ENCODE measurements at places on chromosomes 3 and 15.

DNA sequence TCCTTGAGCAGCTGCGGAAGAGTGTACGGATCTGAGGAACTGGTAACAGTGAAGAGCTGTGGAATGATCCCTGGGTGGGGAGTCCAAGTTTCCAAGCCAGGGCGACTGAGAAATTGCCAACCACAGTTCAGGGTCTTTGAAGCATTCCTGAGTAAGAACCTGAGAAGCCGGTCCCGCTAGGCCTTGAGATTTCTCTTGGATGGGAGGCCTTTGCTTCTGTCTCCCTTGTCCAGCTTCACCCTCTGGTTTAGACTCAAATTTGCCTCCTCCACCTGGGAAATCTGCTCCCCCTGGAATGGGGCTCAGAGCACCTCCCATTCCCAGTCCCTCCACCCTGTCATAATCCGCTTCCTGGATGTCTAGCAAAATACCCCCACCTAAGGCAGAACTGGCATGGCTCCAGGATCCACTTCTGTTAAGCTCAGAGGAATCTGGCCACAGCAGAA is 127.7 kb upstream of the DLG1 start:
- DNase-seq = no peak

- no peak for DNase-seq
These were observed 11.2 kb downstream of the TNFSF10 start for GRCh38 chr3:172511783-172512762.

GRCh38 chr3:119600732-119601131 is 3.0 kb downstream of the PLA1A start:
- DNase-seq = no peak

DNA sequence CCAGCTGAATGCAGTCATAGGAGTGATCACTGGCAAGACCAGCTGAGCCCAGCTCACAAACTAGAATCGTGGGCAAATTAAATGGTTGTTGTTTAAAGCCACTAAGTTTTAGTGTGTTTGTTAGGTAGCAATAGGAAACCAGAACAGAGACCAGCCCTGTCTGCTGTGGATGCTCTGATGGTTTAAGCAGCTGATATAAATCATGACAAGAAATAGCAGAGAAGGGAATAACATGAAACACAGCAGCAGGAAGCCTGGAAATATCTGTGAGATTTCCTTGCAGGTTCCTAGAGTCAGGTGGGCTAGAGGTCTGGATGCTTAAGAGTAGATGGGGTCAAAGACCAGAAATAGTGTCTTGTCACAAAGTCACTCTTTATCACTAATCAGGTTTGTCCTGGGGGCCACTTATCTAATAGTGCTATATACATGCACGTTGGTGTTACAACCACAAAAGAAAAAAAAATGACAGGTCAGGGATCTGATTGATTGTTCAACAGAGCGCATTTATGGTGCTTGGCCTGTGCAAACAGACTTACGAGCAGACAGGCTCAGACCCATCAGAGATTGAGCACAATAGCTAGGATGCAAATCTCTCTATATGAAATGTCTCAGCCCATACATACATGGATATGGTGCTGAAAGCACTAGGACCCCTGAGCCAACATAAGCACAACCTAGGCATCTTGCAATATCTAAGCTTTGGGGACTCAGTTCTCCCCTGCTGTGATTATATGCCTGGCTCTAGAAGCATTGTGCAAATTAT is 967.7 kb downstream of the AGBL1 start:
- no peak for DNase-seq

- no peak for DNase-seq
These were observed 22.7 kb downstream of the BOC start for GRCh38 chr3:113234028-113234427.

DNA sequence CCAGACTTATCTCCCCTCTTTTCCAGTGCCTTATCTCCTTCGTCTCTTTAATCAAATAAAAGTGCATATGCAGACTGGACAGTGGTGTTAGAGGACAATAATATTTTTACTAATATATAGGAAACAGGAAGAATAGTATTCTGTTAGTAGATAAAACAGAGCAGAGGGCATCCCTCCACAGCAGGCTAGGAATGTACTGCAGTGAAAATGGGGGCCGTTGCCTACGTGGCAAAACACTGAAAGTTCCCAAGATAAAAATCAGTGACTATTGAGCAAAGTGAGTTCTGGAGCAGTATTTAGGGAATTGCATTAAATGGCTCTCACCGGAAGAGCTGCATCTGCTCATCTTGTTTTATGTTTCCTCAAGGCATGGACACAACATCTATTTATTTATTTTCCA is 435.0 kb downstream of the CNTN6 start:
- DNase-seq = no peak

DNA sequence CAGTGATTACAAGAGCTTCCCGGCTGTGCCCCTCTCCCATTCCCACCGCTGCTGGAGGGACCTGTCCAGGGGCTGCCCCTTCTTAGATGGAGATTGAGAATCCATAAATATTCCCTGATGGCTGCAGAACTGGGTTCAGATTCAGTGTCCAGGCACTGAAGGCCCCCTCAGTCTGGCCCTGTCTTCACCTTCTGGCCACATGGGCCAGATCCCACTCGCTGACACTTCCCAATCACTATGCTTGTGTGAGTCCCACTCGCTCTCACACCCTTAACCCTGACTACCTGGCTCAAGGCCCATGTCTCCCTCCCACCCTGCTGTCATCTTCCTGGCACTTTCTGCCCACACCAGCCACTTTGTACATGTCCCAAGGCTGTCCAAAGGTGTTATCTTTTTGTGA is 15.5 kb upstream of the MRPS22 start:
- no peak for DNase-seq

DNA sequence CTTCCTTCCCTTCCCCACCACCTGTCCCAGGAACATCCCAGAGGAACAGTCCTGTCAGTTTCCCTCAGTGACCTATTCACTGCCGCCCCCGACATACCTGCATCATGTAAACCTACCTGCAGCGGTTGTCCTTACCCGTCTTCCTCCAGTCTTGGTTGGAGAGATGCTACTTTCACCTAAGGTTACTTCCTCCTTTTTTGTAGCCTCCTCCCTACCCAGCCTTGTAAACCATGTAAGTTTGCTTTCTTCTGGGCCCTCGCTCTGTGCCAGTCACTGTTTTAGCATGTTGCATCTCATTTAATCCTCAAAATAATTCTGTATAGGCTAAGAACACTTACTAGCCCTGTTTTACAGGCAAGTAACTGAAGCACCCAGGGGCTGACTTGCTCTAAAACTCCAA is 58.3 kb downstream of the GPR171 start:
- no peak for DNase-seq

DNA sequence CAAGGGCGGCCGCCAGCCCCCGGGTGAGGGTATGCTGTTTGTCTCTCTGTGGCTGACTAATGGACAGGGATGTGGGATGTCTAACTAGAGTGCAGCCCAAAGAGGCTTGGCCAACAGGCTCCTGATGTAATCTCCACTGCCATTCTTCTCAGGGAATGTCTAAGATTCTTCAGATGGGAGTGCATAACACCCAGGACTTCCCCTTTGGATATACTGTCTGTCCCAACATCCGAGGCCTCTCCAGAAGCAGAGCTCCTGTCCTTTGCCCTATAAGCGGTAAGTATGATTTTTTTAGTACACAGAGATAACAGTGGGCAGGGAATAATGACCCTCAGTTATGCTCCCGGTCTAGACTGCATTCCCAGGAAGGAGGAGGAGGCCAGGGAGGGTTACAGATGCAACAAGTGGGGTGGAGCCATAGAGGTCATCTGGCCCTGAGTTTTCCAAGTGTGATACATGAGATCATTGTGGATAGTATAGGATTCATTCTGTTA is 62.5 kb upstream of the SLCO2A1 start:
- no peak for DNase-seq

DNA sequence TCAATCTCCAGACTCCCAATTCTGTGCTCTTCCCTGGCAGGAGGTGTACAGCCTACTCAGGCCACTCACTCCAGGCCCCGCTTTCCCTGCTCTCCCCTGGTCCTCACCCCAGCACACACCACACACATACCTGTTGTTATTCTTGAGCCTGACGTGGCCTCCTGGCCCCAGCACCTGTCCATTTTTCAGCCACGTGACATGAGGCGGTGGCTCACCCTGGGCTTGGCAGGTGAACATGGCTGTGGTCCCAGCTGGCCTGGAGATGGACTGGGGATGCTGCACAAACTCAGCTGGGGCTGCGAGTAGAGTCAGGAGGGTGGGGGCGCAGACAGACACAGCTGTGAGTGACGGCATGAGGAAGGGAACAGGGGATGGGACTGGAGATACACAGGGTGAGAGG is 27.3 kb downstream of the RNU5B-1 start:
- DNase-seq = no peak

GRCh38 chr3:147645761-147646160 is 236.6 kb downstream of the ZIC1 start:
- no peak for DNase-seq

GRCh38 chr3:124230998-124231397 is 239.1 kb upstream of the ROPN1 start:
- no peak for DNase-seq

- DNase-seq = no peak
These were observed 48.0 kb upstream of the SCAANT1 start for GRCh38 chr3:63960048-63960711.

- DNase-seq = no peak
These were observed 1.1 kb upstream of the TRPM1 start for GRCh38 chr15:31102374-31103342.

DNA sequence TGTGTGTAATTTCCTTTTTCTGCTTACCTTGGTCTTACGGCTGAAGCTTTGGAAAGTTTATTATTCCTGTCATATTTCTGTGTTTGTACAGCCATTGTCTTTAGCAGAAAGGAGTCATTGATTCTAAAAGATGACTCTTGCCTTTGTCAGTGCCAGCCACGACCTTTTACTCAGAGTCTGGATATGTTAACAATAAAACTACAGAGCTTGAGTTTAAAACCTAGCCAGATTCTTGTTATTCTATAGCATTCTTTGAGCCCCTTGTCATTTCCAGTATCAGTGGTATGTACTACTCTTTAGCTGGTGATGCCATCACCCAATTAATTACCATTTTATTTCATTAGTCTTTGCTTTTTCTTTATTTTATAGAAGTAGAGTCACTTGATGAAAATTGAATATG is 142.4 kb downstream of the TCF12 start:
- DNase-seq = no peak

DNA sequence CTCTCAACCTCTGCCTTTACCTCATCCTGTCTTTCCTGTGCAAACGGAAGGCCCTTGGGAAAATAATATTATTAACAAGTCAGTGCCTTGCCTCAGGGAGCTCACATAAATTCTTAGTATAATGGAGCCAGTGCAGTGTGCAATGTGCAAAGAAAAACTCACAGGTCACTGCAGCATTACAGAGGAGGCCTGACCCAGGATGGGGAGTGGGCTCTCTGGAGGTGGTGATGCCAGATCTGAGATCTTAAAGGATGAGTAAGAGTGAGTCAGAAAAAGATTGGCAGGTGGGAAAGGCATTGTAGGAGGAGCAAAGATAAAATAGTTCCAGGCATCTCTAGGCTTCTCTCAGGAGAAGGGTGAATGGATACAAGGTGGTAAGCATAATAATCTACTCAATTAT is 185.6 kb upstream of the ADAMTS9 start:
- DNase-seq = no peak

DNA sequence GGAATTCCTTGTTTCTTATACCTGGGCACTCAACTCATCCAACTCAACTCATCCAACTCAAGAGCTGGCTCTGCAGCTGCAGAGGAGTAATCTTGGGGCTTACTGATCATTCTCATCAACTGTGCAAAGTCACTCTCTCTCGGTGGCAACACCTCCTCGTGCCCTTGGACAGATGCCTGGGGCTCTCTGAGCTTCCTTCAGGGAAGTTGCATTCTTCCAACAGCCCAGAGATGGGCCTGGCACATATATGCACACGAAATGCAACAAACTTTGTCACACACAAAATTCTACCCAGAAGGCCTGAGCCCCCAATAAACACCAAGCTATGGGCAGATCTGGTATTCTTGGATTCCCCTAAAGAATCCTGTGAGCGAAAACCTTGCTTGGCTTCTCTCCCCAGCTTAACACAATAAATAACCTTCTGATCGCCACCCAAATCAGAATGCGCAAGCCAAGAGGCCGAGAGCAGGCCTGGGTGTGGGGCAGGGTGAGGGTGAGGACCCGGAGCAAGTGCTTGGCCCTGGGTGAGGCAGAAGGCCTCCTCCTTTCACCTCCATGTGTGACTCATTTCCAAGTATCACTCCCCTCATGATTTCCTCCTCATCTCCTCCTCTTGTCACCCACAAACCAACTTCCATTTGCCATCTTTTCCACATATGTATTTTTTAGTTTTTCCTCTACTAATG is 15.4 kb downstream of the TGM5 start:
- DNase-seq = no peak

DNA sequence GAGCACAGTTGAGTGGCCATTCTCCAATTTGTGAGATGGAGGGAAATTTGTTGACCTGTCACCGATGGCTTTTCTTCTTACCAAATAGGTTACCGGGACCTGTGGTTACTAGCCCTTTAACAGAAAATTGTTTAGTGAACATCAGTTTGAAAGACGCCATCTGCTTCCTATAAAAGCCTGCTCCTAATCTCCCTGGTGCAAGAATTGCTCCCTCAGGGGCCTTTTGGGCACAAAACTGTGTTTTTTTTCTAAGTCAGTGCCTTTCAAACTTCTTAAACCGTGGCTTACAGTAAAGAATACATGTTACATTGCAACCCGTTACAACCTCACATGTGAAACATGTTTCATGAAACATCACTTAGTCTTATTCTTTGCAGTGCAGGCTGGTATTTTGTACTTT is 15.0 kb downstream of the CACNA2D3 start:
- no peak for DNase-seq

- DNase-seq = no peak
These were observed at the start of gene CACNA2D3 for GRCh38 chr3:54122324-54123002. Gene CACNA2D3 (plus strand): TSS chr3:54122552.

GRCh38 chr15:88220443-88221335 is 35.9 kb downstream of the NTRK3 start:
- no peak for DNase-seq

DNA sequence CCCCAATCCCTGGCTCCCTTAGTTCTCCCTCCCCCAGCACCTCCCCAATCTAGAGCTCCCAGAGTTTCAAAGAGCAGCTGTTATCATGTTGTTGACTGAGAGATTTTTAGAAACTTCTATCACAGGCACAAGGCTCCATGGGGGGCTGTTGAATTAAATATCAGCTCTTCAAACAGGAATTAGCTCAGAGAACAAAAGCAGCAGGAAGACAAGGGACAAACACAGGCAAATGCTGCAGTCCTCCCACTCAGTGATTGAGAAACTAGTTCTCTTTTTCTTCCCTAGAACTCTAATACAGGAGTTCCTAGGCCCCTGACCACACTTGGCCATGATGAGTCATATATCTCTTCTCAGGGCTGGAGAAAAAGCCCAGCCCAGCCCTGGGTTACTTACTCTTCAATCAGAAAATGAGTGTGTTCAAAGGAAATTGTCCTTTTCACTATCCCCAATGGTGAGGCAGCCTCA is 262.1 kb downstream of the IGSF11 start:
- DNase-seq = no peak

Data from activated CD4-positive, CD25-positive, alpha-beta regulatory T cell treated with anti-CD3 and anti-CD28 coated beads, Interleukin-2, amount 50 U/mL, for 16 hours (primary cell).